ENCODE measurements at places on chromosomes 1 and 21.

DNA sequence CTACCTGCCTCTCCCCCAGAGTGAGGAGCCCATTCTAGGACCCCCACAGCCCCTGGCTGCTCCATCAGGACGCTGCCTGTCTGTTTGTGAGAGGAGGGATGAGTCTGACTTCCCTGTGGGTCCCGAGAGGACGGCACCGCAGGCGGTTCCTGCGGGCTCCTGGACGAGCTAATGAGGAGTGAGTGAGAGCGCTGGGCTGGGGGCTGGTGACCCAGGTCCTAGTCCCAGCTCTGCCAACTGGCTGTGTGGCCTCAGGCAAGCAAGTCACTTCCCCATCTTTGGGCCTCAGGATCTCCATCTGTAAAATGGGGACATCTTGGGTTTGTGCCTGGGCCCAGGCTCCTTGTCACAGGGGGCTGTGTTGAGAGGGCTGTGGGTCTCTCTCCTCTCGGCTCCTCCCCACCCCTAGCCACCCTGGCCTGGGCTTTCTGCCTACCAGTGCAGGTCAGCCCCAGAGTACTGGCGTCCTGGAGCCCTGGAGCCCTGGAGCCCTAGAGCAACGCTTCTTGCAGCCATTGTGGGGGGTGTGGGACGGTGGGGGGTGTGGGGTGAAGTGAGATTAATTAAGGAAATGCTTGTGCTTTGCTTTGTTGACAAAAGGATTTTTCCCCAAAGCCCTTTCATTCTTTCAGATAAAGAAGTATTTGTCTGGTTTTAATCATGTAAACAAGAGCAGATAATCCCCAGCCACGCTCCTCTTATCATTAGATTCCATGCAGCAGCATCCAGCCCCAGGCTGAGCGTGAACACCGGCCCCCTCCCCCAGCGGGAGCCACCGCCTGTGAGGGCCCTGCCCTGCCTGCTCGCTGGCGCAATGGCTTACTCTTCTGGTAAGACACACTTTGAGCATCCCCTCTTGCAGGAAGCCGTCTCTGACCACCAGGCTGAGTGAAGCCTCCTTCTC is 26.8 kb downstream of the SLC1A7 start:
- peak; percentile 83 for DNase-seq
- H3K4me1 ChIP-seq: peaks cover 43% of the 10 kb centered on the region
- no peak overlapping the region for H3K27ac ChIP-seq

DNA sequence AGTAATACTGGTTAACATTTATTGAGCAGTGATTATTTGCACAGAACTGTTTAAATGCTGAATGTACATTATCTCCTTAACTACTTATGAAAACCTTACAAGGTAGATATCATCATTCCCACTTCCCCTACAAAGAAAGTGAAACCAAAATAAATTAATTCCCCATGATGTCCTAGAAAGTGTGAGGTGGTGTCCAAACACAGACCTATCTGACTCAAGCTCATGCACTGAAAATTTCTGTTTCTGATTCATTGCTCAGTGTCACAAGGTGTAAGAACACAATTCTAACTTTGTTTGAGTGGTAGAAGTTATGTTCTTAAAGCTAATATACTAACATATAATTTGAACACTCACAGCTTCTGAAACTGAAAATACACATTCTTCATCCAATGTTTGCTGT is 178.7 kb downstream of the MRPL39 start:
- no peak for DNase-seq
- no peaks in the 10 kb centered on the region for H3K27me3 ChIP-seq
- H3K4me1 ChIP-seq: no peaks in the 10 kb centered on the region
- no peak overlapping the region for H3K27ac ChIP-seq
- no peak overlapping the region for H3K4me3 ChIP-seq

GRCh38 chr1:115976062-115976920 is at the start of gene SLC22A15:
Gene SLC22A15, plus strand, starts transcription at chr1:115976513. Its CDS starts 115 bp downstream, at chr1:115976628.
- peak within 1 kb of the TSS; percentile 44 for H3K4me3 ChIP-seq
- H3K36me3 ChIP-seq: no peaks in the 10 kb centered on the region
- H3K27me3 ChIP-seq: no peaks in the 10 kb centered on the region
- DNase-seq: peak; percentile 35

- no peaks in the 10 kb centered on the region for H3K36me3 ChIP-seq
- H3K27ac ChIP-seq: no peak overlapping the region
- peaks cover 74% of the 10 kb centered on the region for H3K4me1 ChIP-seq
- no peak for DNase-seq
Measured at GRCh38 chr1:26701266-26701994, 5.6 kb downstream of the ARID1A start.

- no peak overlapping the region for H3K4me3 ChIP-seq
- no peak for DNase-seq
- no peaks in the 10 kb centered on the region for H3K4me1 ChIP-seq
- H3K36me3 ChIP-seq: no peaks in the 10 kb centered on the region
Measured at GRCh38 chr1:118947790-118948189, 40.4 kb downstream of the TBX15 start.

DNA sequence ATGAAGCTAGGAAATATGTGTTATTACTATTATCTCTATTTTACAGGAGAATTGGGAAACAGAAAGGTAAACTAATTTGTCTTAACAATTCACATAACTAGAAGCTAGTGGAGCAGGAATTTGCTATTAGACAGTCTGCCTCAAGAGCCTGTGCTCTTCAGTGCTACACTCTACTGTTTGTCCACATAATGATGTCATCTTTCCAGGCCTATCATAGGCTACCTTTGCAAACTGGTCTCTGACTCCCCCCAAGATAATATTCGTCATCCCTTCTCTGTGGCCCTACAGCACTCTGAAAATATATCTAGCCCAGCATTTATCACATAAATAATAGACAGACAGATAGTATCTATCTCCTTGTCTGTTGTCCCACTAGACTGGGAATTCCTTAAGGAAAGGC is 34.1 kb downstream of the TRIT1 start:
- H3K27ac ChIP-seq: no peak overlapping the region
- no peaks in the 10 kb centered on the region for H3K27me3 ChIP-seq
- peaks cover 13% of the 10 kb centered on the region for H3K4me1 ChIP-seq
- no peak overlapping the region for H3K4me3 ChIP-seq
- peaks cover 1% of the 10 kb centered on the region for H3K36me3 ChIP-seq

GRCh38 chr1:16119504-16119903 is 36.4 kb downstream of the EPHA2 start:
- H3K4me3 ChIP-seq: no peak overlapping the region
- H3K36me3 ChIP-seq: no peaks in the 10 kb centered on the region
- 0 out of 2 replicates have a peak, but pooled peaks cover 6% of the 10 kb centered on the region for H3K4me1 ChIP-seq
- DNase-seq: no peak
- no peaks in the 10 kb centered on the region for H3K27me3 ChIP-seq

DNA sequence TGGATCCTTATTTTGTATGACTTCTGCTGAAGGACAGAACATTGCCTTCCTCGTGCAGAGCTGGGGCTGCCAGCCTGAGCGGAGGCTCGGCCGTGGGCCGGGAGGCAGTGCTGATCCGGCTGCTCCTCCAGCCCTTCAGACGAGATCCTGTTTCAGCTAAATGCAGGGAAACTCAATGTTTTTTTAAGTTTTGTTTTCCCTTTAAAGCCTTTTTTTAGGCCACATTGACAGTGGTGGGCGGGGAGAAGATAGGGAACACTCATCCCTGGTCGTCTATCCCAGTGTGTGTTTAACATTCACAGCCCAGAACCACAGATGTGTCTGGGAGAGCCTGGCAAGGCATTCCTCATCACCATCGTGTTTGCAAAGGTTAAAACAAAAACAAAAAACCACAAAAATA is 27.5 kb upstream of the KDM4A start:
- no peaks in the 10 kb centered on the region for H3K27me3 ChIP-seq
- DNase-seq: no peak
- H3K27ac ChIP-seq: no peak overlapping the region
- no peaks in the 10 kb centered on the region for H3K4me1 ChIP-seq
- H3K36me3 ChIP-seq: peaks cover 2% of the 10 kb centered on the region
- H3K4me3 ChIP-seq: no peak overlapping the region

DNA sequence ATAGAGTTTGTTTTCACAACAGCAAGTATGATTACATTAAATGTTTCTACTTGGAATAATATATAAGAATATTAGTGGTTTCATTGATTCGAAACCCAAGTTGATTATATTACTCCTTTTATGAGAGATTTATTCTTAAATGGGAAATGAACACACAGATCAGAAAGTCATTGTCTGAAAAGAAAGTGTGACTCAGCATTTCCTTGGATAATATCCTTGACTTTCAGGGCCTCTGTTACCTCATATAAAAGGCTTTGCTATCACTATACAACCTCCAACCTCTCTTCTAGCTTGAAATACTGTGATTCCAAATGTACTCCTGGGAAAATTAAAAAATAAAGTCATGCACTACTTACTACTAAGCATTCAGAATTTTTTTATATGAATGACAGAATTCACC is 295.3 kb upstream of the LYPLAL1 start:
- no peaks in the 10 kb centered on the region for H3K4me1 ChIP-seq
- H3K27ac ChIP-seq: no peak overlapping the region
- no peaks in the 10 kb centered on the region for H3K36me3 ChIP-seq
- H3K27me3 ChIP-seq: no peaks in the 10 kb centered on the region
- no peak overlapping the region for H3K4me3 ChIP-seq
- DNase-seq: no peak

DNA sequence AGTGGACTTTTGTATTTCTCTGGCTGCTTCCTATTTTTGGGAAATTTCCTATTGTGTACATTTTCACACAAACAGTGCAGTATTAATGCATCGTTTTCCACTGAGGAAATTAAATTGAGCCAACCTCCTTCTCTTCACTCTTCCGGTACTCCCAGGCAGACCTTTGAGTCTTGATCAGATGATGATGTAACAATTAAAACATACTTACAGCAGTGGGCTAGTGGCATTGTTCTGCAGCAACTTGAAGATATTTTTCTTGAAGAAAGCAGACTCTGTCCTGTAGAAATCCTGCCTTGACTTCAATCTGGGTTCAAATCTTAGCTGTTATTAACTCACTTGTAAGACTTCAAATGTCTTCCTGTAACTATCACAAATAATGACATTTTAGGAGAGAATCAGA is 19.0 kb upstream of the TMEM200B start:
- no peaks in the 10 kb centered on the region for H3K27me3 ChIP-seq
- H3K4me1 ChIP-seq: peaks cover 15% of the 10 kb centered on the region
- H3K36me3 ChIP-seq: no peaks in the 10 kb centered on the region

Measured in Caco-2 (cell line).